ENCODE measurements at places on chromosomes 6 and 20. TPM values are rescaled to one million over a fixed set of nuclear protein-coding genes. Genes with fewer than 3 reads are reported as not detected.

DNA sequence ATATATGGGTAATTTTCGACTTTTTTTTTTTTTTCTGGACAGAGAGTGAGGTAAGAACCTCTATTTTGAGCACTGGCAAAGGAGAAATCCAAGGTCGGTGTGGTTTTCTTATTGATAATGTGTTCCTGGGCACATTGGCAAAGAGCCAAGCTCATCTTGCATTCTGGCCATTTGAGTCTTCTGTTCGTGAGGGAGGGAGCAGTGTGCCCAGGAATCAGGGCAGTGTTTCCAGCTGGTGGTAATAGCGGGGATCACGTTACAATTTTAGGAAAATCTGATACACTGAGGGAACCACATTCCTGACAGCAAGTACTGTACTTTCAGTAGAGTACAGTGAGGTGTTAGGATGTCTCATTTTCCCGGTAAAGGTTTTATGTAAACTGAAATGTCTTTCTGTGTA lies 442.3 kb upstream of the MAP3K7 start:
- no peak overlapping the region for H3K4me3 ChIP-seq
- peaks cover 3% of the 10 kb centered on the region for H3K27me3 ChIP-seq
- no peaks in the 10 kb centered on the region for H3K36me3 ChIP-seq
- DNase-seq = no peak
- H3K27ac ChIP-seq = no peak overlapping the region

GRCh38 chr6:169961772-169962561 lies 210.5 kb downstream of the ERMARD start:
- H3K27ac ChIP-seq = no peak overlapping the region
- DNase-seq = peak; percentile 58
- no peaks in the 10 kb centered on the region for H3K36me3 ChIP-seq
- H3K4me3 ChIP-seq = peak overlapping the region; percentile 76
- peaks cover 16% of the 10 kb centered on the region for H3K4me1 ChIP-seq
- peaks cover 19% of the 10 kb centered on the region for H3K27me3 ChIP-seq

GRCh38 chr6:72916298-72916697 lies 294.4 kb downstream of the KCNQ5 start:
- no peaks in the 10 kb centered on the region for H3K36me3 ChIP-seq
- no peaks in the 10 kb centered on the region for H3K4me1 ChIP-seq
- H3K27me3 ChIP-seq = no peaks in the 10 kb centered on the region
- no peak overlapping the region for H3K4me3 ChIP-seq
- no peak for DNase-seq

- no peak overlapping the region for H3K27ac ChIP-seq
- H3K4me3 ChIP-seq = no peak overlapping the region
- DNase-seq = no peak
- peaks cover 2% of the 10 kb centered on the region for H3K27me3 ChIP-seq
- H3K36me3 ChIP-seq = no peaks in the 10 kb centered on the region
Observed at GRCh38 chr20:56646599-56646998, 17.5 kb downstream of the TFAP2C start.

- H3K27ac ChIP-seq = no peak overlapping the region
- no peaks in the 10 kb centered on the region for H3K4me1 ChIP-seq
- DNase-seq = no peak
- no peaks in the 10 kb centered on the region for H3K36me3 ChIP-seq
- peaks cover 17% of the 10 kb centered on the region for H3K27me3 ChIP-seq
Observed at GRCh38 chr6:99119109-99120031, 171.6 kb upstream of the FBXL4 start.

- H3K4me3 ChIP-seq = no peak overlapping the region
- H3K27me3 ChIP-seq = no peaks in the 10 kb centered on the region
- peaks cover 11% of the 10 kb centered on the region for H3K4me1 ChIP-seq
- peaks cover 4% of the 10 kb centered on the region for H3K36me3 ChIP-seq
- no peak for DNase-seq
- H3K27ac ChIP-seq = no peak overlapping the region
Observed at GRCh38 chr20:5862703-5863039, 87.7 kb downstream of the TRMT6 start.

DNA sequence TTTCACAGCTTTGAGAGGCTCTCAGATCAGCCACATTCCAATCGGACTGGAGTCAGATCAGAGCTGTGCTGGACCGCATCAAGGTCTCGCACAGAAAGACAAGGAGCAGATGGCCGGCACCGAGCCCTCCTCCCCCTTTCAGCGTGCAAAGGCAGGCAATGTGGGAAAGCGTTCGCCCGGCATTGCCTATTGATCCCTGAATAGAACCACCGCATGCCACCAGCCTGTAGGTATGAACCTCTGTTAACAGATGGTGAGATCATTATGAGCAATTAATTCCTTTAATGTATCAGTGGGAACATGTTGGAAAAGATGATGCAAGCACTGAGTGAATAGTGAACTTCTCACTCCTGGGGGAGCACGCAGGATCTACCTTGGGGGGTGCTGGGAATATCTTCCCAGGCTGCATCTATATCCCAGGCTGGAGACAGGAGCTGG lies 117.5 kb upstream of the ID4 start:
- no peaks in the 10 kb centered on the region for H3K4me1 ChIP-seq
- H3K27ac ChIP-seq = no peak overlapping the region
- no peaks in the 10 kb centered on the region for H3K36me3 ChIP-seq
- no peaks in the 10 kb centered on the region for H3K27me3 ChIP-seq
- H3K4me3 ChIP-seq = no peak overlapping the region

- no peak overlapping the region for H3K4me3 ChIP-seq
- H3K27me3 ChIP-seq = peaks cover 27% of the 10 kb centered on the region
- H3K4me1 ChIP-seq = no peaks in the 10 kb centered on the region
- no peak overlapping the region for H3K27ac ChIP-seq
- H3K36me3 ChIP-seq = no peaks in the 10 kb centered on the region
Observed at GRCh38 chr6:87943191-87943590, 104.5 kb upstream of the SPACA1 start.

- peaks cover 20% of the 10 kb centered on the region for H3K27me3 ChIP-seq
- H3K4me1 ChIP-seq = peaks cover 11% of the 10 kb centered on the region
- no peak for DNase-seq
- peak within 1 kb of the TSS; percentile 39 for H3K4me3 ChIP-seq
- no peak within 1 kb of the TSS for H3K27ac ChIP-seq
Observed at GRCh38 chr20:34240693-34241615, at the start of gene ASIP. ASIP (plus strand) TSS chr20:34241423; CDS start chr20:34260375, 18,952 bp downstream.

DNA sequence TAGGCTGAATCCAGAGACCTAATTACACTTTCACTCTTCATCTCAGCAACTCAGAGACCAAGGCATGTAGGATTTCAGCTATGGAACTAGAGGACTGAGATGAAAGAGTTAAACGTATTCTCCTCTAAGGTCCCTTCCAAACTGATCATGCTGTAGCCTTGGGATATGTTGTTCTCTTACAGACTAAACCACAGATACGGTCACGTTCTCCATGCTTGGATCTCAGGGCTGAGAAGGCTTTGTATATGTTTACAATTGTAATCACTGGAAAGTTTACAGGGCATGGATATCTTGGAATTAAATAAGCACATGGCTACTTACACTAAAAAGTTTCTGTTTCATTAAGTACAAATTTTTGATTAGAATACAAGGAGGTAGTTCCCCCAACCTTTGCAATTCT lies 50.1 kb downstream of the PKIB start:
- H3K27me3 ChIP-seq = peaks cover 2% of the 10 kb centered on the region
- no peaks in the 10 kb centered on the region for H3K4me1 ChIP-seq
- no peak overlapping the region for H3K27ac ChIP-seq
- no peaks in the 10 kb centered on the region for H3K36me3 ChIP-seq

DNA sequence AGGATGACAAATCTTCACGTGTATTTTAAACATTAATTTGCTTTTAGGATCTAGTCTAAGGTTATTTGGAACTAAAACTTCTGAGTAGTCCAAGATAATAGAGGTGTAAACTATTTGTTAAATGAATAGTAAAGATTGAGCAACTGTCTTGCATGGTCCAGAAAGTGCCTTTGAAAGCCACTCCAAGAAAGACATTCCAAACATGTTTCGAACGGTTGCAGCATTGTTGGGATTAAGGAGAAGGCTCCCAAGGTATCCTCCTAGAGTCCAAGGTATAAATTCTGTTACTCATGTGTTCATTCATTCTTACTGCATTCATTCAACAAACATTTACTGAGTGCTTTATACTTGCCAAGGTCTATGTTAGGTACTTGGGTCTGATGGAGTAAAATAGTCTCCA lies 28.8 kb upstream of the MYLK2 start:
- H3K27me3 ChIP-seq = no peaks in the 10 kb centered on the region
- H3K36me3 ChIP-seq = peaks cover 43% of the 10 kb centered on the region
- no peak overlapping the region for H3K27ac ChIP-seq
- no peak for DNase-seq

- H3K4me3 ChIP-seq = no peak overlapping the region
- no peak for DNase-seq
- no peak overlapping the region for H3K27ac ChIP-seq
- peaks cover 4% of the 10 kb centered on the region for H3K27me3 ChIP-seq
Observed at GRCh38 chr20:40591536-40591935, 97.5 kb downstream of the MAFB start.

The CEP250 gene
- total RNA-seq = 84.5 TPM

The DEFB132 gene
- total RNA-seq = not detected

The ZC3H12D gene
- total RNA-seq = 25.5 TPM

The MAD2L1BP gene
- 40.2 TPM for total RNA-seq

Measured in activated naive CD8-positive, alpha-beta T cell treated with anti-CD3 and anti-CD28 coated beads, Interleukin-2, amount 10 ng/mL, durations not matched to agents 7 days and 5 days (primary cell).